AML-193 (cell line): ENCODE measurements at places on chromosomes 2 and 18.

GRCh38 chr2:218708086-218708485 lies 2.5 kb upstream of the TTLL4 start:
- DNase-seq: no peak

DNA sequence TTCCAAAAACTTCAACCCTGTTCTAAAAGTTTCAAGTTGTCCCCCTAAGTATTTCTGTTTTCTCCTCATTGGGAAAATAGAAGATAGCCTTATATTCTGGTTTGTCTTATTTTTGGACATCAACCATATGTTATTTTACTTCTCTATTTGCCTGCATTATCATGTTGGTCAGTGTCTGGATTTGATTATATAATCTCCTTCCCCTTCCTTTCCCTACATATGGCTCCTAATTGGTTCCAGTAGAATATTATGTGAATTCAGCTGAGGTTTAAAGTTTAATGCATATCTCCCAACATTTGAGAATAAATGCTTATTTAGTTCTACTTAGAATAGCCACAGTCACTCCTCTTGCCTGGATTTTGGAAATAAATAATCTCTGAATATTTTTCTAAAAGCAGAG lies 66.9 kb downstream of the OXER1 start:
- no peak for DNase-seq

DNA sequence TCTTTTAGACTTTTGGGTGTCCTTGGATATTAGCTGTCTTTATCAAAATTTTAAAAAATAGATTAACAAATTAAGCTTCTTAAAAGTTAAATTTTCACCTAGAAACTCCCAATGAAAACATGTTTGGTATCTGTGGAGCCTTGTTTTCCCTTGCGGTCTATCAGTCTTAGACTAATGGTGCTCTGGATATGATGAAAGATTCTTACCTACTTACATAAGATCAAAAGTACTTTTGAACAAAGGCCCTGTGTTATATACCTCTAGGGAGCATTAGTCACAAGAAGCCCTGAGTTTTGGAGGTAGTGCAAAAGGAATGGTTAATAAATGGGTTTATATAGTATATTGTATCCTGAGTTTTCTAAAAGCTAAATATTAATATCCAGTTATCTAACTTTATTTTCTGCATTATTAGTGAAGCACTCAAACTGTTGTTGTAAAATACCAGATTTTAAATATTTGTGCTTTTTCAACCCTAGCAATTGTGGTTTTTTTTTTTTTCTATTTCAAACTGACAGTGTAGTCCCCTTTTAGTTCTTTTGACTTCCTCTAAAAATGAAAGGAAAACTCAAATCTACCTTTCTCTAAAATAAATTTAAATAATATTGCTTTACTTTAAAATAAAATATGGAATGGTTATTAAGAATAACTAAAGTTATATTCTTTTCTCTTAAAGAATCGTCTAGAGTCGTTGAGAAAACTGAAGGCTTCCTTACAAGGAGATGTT lies 18.1 kb downstream of the NDC80 start:
- DNase-seq: no peak

GRCh38 chr2:44706681-44707553 lies 234.6 kb upstream of the SIX3 start:
- no peak for DNase-seq

- DNase-seq: no peak
These were observed 218.4 kb downstream of the PDE1A start for GRCh38 chr2:182208421-182208820.

GRCh38 chr18:76932026-76932819 lies 109.9 kb downstream of the ZNF236 start:
- DNase-seq: no peak

DNA sequence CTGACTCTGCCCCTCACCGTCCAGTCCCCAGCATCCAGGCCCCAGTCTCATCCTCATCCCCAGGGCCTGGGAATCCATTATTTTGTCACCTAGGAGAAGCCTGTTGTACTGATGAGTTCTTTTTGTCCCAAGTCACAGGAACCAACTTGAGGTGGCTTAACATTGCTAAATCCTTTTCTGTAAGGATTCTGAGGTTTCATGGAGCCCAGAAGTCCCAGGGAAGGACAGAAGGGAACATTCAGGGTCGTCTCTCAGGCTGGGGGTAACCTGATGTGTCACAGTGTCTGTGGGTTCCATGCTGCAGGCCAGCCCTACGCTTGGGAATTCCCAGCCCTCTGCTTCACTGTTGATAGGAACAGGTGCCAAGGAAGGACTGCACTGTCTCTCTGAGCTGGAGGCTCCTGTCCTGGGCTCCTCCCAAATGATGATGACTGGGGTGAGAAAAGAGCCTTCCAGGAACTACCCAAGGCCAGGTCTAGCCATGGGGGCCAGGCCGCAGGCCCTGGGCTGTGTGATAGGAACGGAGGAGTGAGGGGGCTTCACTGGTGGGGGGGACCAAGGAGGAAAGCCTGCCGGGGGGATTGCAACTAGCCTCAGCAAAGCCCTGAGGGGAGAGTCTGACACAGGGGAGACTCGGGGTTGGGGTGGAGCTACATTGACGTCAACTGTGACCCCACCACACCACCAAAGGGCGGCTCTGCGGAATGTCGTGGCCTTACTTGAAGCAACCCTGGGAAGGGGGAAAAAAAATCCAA lies 145.7 kb downstream of the SMAD7 start:
- DNase-seq: no peak

DNA sequence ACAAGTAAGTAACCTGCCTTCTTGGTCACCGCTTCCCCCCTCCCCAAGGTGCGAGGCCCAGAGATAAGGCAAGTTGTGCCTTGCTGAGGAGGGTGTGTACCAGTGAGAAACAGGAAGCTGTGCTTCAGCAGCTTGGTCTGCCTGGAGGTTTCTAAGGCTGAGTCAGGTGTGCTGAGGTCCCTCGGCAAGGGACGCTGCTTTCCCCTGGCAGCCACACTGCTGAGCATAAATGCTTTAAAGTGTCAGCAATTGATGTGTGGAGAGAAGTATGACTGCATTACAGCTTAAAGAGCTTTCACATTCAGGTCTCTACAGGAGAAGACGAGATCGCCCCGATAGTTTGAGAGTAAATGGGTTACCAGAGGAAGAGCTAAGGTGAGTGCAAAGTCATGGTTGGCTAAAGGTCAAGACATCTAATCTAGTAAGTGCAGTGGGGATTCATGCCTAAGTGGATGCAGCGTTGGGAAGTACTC lies 86.9 kb downstream of the LIMS1 start:
- DNase-seq: peak; percentile 4

DNA sequence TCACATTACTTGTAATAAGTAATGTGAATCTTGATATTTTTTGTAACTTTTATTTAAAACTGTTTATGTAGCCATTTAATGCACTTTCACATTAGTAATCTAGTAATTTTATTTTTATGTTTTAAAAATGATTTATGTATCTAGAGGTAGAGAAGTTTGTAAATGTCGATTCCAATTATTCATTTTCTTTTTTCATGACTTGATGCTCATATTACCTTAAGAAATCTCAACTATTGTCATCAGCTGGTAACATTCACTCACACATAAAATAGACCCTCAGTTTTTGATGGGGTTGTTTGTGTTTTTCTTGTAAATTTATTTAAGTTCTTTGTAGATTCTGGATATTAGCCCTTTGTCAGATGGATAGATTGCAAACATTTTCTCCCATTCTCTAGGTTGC lies 351.7 kb upstream of the CDH7 start:
- no peak for DNase-seq

- no peak for DNase-seq
These were observed 38.1 kb downstream of the SMAD4 start for GRCh38 chr18:51068105-51068504.
